Stomach (tissue), 19 donors: ENCODE measurements at places on chromosomes 6 and 20. TPM values are rescaled to one million over a fixed set of nuclear protein-coding genes. Genes with fewer than 3 reads are reported as not detected.

The TCP11 gene
- not detected for total RNA-seq

The SLC4A11 gene
- 0.37 TPM for total RNA-seq

DNA sequence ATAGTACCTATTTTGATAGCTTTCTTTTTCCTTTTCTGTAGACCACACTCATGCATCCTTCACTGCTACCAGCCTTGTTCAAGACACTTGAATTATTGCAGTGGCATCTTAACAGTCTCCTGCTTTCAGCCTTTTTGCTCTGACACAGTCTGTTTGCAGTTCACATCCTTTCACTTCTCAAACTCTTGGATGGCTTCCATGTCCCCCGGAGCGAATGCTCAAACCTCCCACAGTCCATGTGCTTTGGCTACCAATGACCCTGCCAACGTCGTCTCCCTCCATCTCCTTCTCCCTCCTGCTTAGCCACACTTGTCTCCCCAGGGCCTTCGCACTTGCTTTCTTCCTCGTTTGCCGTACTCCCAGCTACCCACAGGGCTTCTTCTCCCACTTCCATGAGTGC is 270.0 kb upstream of the ZFP64 start:
- H3K36me3 ChIP-seq, result no peaks in the 10 kb centered on the region
- no peaks in the 10 kb centered on the region for H3K27me3 ChIP-seq
- DNase-seq, result no peak

- H3K4me3 ChIP-seq, result peak overlapping the region; percentile 33
- H3K36me3 ChIP-seq, result no peaks in the 10 kb centered on the region
- H3K4me1 ChIP-seq, result peaks cover 24% of the 10 kb centered on the region
- peaks cover 13% of the 10 kb centered on the region for H3K27me3 ChIP-seq
- no peak for DNase-seq
- no peak overlapping the region for H3K27ac ChIP-seq
Observed at GRCh38 chr6:105981002-105981887, 104.9 kb upstream of the PRDM1 start.

GRCh38 chr6:146161664-146162063 is 132.8 kb downstream of the GRM1 start:
- no peak overlapping the region for H3K27ac ChIP-seq
- no peaks in the 10 kb centered on the region for H3K27me3 ChIP-seq
- H3K36me3 ChIP-seq, result no peaks in the 10 kb centered on the region
- no peak for DNase-seq

DNA sequence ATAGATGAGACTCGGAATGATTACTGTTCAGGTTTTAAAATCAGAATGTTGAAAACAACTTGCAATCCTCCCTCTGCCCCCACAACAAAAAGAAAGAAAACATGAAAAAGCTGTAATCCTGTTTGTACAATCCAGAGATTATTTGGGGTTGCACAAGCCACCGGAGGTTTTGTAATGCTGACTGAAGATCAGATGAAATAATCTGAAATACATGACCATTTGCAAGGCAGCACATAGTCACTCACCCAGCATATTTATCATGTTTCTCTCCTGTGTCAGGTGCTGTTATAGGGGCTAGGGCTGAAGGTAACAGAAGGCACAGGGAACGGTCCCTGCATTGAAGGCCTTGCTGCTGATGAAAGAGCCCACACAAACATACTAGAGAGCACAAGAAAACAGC is 85.3 kb downstream of the SIM1 start:
- no peak overlapping the region for H3K27ac ChIP-seq
- no peaks in the 10 kb centered on the region for H3K36me3 ChIP-seq
- DNase-seq, result no peak
- H3K27me3 ChIP-seq, result no peaks in the 10 kb centered on the region
- H3K4me1 ChIP-seq, result no peaks in the 10 kb centered on the region

GRCh38 chr6:37871616-37872372 is 52.3 kb downstream of the ZFAND3 start:
- H3K4me1 ChIP-seq, result peaks cover 46% of the 10 kb centered on the region
- H3K27me3 ChIP-seq, result no peaks in the 10 kb centered on the region
- H3K4me3 ChIP-seq, result no peak overlapping the region
- H3K36me3 ChIP-seq, result no peaks in the 10 kb centered on the region

GRCh38 chr6:33717934-33718455 is 6.5 kb upstream of the UQCC2 start:
- no peak overlapping the region for H3K4me3 ChIP-seq
- H3K27me3 ChIP-seq, result no peaks in the 10 kb centered on the region
- peaks cover 61% of the 10 kb centered on the region for H3K4me1 ChIP-seq
- DNase-seq, result peak; percentile 69
- no peaks in the 10 kb centered on the region for H3K36me3 ChIP-seq
- peak overlapping the region; percentile 86 for H3K27ac ChIP-seq

- peaks cover 12% of the 10 kb centered on the region for H3K4me1 ChIP-seq
- H3K27me3 ChIP-seq, result no peaks in the 10 kb centered on the region
- no peak overlapping the region for H3K4me3 ChIP-seq
Observed at GRCh38 chr6:2799936-2800527, 34.8 kb downstream of the WRNIP1 start.

DNA sequence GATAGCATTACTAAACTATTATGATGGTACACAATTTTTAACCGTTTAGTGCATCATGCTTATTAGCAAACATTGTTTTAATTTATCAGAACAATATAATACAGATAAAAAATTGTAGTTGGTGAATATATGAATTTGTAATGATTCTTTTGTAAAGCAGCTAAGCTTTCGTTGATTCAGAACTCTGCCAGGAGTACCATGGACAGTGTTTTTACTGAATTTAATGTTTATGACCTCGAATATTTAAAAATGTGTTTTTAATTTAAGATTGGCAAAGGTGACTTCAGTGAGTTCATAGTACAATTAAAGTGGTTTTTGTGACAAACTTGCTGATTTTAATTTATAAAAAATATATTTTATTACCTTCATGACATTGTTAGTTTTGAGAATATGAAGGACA is 10.0 kb downstream of the AFDN start:
- no peaks in the 10 kb centered on the region for H3K27me3 ChIP-seq
- no peaks in the 10 kb centered on the region for H3K36me3 ChIP-seq
- H3K4me1 ChIP-seq, result peaks cover 58% of the 10 kb centered on the region
- no peak for DNase-seq

DNA sequence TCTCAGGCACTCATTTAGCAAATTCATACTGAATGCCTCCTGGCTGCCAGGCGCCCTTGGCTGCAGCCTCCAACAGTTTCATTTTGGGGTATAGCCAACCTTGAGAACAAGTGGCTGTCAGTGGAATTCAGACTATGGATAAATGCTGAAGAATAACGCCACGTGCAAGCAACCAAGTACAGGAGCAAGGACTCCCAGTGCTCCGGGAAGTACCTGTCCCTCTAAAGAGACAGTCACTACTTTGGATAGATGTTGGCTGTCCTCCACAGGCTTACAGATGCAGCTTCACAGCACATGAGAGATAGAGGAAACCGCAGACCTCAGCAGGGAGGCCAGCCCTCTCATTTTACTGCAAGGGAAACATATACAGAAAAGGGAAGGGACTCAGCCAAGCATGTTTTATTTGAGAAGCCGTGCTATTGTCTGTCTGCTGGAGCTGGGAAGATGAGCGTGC is 658.2 kb downstream of the PTPRT start:
- peak; percentile 17 for DNase-seq
- H3K27me3 ChIP-seq, result no peaks in the 10 kb centered on the region

GRCh38 chr6:12039540-12040459 is 27.7 kb downstream of the HIVEP1 start:
- no peaks in the 10 kb centered on the region for H3K27me3 ChIP-seq
- H3K4me1 ChIP-seq, result peaks cover 8% of the 10 kb centered on the region
- no peaks in the 10 kb centered on the region for H3K36me3 ChIP-seq

DNA sequence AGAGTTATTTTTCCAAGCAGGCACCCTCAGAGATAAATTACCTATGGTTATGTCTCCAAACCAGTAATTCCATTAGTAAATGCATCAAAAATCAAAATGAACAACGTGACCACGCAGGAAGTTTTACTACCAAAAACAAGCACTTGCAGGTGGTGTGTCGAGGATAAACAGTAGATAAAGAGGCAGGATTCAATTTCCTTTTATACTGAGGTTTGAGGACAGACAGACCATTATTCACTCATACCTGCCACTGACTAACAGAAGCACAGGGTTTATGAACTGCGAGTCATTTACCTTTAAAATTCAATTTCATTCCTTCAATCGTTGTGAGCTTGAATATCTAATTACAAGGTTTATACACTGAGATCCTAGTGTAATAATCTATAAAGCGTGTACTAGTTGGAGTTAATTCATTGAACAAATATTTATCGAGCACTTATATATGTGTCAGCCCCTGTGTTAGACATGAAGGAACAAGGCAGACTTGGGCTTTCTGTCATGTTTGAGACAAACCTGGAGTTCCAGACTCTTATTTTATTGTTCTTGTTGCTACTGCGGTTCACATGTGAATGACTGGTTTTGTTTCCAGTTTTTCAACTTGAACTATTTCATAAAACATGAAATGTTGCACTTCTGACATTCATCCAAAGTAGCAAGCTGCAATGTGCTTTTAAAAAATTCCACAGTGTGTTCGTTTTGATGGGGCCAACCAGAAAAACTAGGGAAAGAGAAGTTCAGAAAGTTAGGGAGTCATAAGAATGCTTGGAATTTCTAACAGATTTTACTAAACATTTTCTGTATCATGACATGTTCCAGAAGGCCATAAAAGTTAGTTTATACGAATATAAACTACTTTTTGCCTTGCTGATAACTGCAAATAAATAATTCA is 205.6 kb downstream of the UST start:
- peak; percentile 71 for DNase-seq
- H3K27ac ChIP-seq, result no peak overlapping the region
- H3K4me1 ChIP-seq, result no peaks in the 10 kb centered on the region

DNA sequence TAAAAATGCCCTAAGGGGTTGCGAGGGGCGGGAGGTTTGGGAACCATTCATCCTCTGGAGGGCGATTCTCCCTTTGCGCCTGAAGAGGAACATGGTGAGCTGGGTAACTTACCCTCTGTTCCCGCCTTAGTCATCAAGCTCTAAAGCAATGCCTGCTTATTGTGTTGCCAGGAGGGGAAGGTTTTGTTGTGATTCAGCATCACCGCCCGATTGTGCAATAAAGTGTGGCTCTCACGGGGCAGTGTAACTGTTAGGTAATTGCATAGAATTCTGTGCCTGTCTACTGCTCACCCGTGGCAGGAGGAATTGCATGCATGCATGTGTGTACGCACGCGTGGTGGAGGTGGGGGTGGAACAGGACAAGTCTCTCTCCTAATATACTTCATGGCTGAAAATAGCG is 95.5 kb upstream of the AGPAT4 start:
- no peaks in the 10 kb centered on the region for H3K27me3 ChIP-seq
- DNase-seq, result no peak
- H3K4me1 ChIP-seq, result peaks cover 3% of the 10 kb centered on the region
- H3K4me3 ChIP-seq, result no peak overlapping the region
- H3K36me3 ChIP-seq, result no peaks in the 10 kb centered on the region
- no peak overlapping the region for H3K27ac ChIP-seq

- peaks cover 12% of the 10 kb centered on the region for H3K4me1 ChIP-seq
- peak; percentile 16 for DNase-seq
- H3K36me3 ChIP-seq, result no peaks in the 10 kb centered on the region
Observed at GRCh38 chr6:21740376-21741124, 147.0 kb downstream of the SOX4 start.

- no peak for DNase-seq
- no peaks in the 10 kb centered on the region for H3K36me3 ChIP-seq
- no peaks in the 10 kb centered on the region for H3K27me3 ChIP-seq
- no peak overlapping the region for H3K27ac ChIP-seq
Observed at GRCh38 chr6:135227349-135227748, 46.2 kb downstream of the MYB start.

- no peaks in the 10 kb centered on the region for H3K36me3 ChIP-seq
- no peak for DNase-seq
- H3K4me3 ChIP-seq, result no peak overlapping the region
- no peak overlapping the region for H3K27ac ChIP-seq
- no peaks in the 10 kb centered on the region for H3K27me3 ChIP-seq
- H3K4me1 ChIP-seq, result no peaks in the 10 kb centered on the region
Observed at GRCh38 chr6:45275358-45275757, 52.8 kb upstream of the RUNX2 start.

DNA sequence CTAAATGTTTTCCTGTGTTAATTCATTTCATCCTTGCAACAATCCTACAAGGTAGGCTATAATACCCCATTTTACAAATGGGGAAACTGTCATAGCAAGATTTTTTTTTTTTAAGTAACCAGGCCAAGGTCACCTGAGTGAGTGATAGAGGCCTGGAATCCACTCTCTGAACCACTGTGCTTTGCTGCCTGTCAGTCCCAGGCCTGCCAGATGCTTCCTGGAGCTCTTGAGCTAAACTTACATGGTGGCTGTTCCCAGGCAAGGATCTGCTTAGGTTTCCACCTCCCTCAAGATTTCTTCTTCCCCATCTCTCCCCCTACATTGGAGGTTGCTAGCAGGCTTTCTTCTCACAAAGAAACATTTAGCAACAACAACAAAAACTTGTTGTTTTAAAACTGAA is 32.7 kb upstream of the RNF8 start:
- H3K36me3 ChIP-seq, result peaks cover 76% of the 10 kb centered on the region
- H3K4me1 ChIP-seq, result peaks cover 25% of the 10 kb centered on the region
- no peaks in the 10 kb centered on the region for H3K27me3 ChIP-seq
- H3K4me3 ChIP-seq, result no peak overlapping the region
- H3K27ac ChIP-seq, result no peak overlapping the region
- no peak for DNase-seq

- H3K4me1 ChIP-seq, result no peaks in the 10 kb centered on the region
- no peak for DNase-seq
- H3K36me3 ChIP-seq, result no peaks in the 10 kb centered on the region
- H3K27me3 ChIP-seq, result no peaks in the 10 kb centered on the region
Observed at GRCh38 chr6:126446248-126446647, 106.3 kb downstream of the CENPW start.

DNA sequence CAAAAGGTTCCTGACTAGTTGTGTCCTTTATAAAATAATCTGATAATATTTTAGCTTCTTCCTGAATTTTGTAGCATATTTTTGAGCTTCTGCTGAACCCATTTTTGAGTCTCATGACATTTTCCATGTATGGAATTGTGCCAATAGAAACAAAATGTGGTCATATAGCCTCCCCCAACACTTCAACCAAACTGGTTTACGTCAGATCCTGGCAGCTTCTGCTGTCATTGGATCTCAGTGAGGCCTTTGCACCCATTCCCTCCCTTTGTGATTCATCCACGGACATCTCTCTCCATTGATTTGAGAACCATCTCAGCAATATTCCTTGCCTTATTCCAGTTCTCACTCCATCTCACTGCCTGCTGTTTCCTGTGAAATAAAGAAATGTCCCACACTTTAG is 166.0 kb upstream of the PROKR2 start:
- no peak for DNase-seq
- no peaks in the 10 kb centered on the region for H3K4me1 ChIP-seq
- no peak overlapping the region for H3K27ac ChIP-seq
- H3K4me3 ChIP-seq, result no peak overlapping the region
- H3K36me3 ChIP-seq, result no peaks in the 10 kb centered on the region

GRCh38 chr6:45586216-45587171 is 208.8 kb upstream of the SUPT3H start:
- H3K4me1 ChIP-seq, result no peaks in the 10 kb centered on the region
- H3K27ac ChIP-seq, result no peak overlapping the region
- no peak overlapping the region for H3K4me3 ChIP-seq
